Liver (tissue), 10 donors: ENCODE measurements at places on chromosomes 1 and 21. TPM values are rescaled to one million over a fixed set of nuclear protein-coding genes. Genes with fewer than 3 reads are reported as not detected.

Gene OR6K2
- not detected for total RNA-seq

DNA sequence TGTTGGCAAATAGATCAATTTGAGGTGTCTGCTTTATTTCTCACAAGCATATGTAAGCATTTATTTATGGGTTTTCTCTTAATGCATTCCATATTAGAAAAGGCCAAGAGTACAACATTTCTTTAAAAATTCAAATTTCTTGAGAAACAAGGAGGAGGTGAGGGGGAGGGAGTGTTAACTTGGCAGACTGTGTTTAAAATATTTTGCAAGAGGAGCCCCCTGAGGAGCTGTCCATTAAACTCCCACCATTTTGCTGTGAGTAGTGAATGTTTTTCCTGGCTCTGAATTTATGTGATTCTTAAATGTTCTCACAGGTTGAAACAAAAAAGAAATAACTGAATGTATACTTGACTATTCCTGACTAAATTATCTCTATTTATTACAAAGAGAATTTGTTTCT is 363.8 kb downstream of the PTPRC start:
- DNase-seq = no peak

- DNase-seq = no peak
Measured at GRCh38 chr21:35088319-35088771, 39.2 kb upstream of the RUNX1 start.

- DNase-seq = no peak
Measured at GRCh38 chr1:60903591-60903990, 178.8 kb upstream of the NFIA start.

Gene FCAMR
- 0.59 TPM for total RNA-seq

DNA sequence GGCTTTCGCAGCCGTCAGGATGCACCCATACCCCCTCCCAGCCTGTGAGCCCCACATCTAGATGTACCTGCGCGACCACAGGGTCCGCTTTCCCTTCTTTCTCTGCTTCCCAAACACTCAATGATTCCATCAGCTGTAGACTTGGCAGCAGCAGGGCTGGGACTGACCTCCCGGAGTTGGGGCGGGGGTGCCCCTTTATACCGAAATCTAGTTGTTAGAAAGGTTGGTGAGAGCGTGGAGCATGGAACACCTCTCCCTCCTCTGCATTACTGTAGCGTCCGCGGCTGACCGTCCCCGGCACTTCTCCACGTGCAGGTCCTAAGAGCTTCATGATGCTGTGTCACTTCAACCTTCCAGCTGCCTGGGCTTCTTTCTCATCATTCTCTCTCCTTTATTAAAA is 21.1 kb upstream of the ACTRT2 start:
- no peak for DNase-seq

DNA sequence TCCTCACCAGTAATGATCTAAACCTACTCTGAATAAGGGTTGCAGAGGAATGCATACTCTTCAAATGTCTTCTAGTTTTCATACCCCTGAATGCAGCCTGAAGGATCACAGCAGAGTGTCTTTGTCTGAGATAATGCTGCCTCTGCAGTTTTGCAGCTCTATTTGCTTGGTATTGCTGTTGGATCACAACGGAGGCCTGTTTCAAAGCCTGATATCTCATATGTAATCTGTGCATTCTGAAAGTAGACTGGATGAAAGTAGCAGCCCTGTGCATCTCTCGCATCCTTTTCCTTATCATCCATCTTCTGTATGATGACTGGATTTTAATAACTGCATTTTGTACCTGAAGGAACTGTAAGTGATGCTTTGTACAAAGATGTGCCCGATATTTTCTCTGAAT is 34.9 kb upstream of the F13B start:
- no peak for DNase-seq

GRCh38 chr1:245855846-245856730 is 651.0 kb downstream of the SMYD3 start:
- DNase-seq = no peak

DNA sequence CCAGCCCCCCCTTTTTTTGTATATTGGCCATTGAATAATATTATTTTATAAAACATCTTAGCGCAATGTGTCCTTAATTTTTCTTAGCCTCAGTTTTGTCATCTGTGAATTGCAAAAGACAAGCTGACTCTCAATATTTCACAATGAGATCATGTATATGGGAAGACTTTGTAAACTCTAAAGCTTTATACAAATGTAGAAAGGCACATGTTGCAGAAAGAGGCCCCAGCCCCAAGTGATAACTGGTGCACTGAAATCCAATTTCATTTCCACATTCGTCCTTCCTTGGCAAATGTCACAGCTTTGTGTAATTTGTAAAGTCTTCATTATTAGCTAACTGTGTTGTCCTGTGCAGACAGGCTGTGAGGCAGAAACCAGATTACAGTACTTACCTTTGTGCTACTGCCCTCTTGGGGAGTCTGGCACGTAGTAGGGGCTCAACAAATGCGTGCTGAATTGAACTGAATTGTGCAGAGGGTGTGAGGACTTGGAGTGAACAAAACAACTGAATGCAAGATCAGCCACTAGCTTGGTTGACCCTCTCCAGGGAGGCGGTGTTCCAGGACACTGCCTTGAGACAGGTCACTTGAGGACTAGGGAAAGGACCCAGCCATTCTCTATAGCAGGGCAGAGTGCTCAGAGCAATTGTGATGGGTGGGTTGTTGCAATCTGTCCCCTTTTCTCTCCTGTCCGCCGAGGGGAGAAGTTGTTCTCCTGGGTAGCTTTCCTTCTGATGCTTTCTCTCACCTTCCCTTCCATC is 74.6 kb downstream of the LMO4 start:
- DNase-seq = no peak

DNA sequence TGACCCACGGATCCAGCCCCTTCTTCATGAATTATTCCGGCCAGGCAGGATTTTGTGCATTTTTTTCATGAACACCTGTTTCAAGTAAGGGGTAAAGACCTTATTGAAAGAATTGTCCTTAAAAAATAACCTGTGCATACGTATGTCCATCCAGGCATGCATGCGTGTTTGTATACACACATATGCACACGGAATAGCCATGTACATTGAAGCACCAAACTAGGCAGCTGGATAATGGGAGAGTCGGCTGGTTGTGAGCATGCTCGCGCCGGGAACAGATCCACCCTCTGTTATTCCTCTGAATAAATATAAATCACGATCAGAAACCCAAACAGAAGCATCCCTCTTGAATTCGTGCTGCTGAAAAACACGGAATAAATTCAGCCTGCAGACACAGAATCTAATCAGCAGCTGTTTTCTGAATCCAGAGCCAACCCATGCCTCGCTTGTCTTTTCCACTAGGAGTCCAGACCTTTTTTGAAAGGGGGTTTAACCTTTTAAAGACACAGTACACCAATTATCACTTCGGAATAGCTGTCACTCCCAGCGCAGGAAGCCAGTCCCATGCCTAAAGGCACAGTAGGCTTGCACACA is at the start of gene HIVEP3:
HIVEP3 (minus strand) TSS at position 473 of the 594 bp plus-strand sequence.
- no peak for DNase-seq

- DNase-seq = no peak
Measured at GRCh38 chr1:28256197-28256827, 3.0 kb upstream of the SESN2 start.

DNA sequence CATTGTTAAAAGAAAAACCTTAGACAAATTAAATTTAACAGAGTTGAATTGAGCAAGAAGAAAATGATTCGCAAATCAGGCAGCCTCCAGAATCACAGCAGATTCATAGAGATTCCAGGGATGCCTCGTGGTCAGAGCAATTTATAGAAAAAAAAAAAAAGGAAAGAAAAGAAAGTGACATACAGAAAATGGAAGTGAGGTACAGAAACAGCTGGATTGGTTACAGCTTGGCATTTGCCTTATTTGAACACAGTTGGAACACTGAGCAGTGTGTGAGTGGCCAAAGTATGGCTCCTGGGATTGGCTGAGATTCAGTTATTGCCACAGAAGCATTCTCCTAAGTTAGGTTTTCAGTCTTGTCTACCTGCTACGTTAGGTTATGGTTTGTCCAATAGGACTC is 9.1 kb upstream of the C21orf91 start:
- DNase-seq = no peak

DNA sequence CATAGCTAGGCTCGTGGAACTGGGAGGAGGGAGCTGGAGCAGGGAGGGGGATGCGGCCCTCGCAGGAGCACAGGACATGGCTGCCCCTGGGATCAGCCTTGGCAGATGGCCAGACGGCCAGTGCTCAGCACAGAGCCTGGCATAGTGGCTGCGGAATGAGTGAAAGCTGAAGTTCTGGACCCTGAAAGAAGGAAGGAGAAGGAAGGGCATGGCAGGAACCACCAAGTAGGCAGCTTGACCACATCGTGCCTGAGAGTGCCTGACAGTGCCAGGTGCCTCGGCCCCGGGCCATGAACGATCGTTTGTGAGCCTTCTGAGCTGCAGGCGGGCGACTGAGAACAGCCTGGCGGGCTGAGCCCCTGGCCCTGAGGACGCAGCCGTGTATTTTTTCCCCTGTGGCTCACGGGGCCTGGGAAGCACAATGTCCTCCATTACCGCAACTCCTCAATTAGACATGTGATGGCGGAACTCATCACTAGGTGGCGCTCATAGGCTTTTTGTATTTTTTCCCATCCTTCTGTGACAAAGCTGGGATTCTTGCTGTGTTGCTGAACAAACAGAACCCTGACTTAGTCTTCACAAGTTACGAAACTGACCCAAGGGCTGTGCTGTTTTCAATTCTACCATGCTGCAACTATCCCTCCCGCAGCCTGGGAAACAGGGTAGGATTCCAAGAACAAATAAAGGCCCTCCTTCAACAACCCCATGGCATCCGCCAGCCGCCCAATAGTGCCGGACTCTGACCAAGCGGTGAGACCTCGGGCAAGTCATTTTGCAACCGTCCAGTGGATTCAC is 29.9 kb upstream of the TMEM61 start:
- DNase-seq = peak; percentile 73

- DNase-seq = no peak
Measured at GRCh38 chr1:65022216-65022615, 55.9 kb upstream of the JAK1 start.

DNA sequence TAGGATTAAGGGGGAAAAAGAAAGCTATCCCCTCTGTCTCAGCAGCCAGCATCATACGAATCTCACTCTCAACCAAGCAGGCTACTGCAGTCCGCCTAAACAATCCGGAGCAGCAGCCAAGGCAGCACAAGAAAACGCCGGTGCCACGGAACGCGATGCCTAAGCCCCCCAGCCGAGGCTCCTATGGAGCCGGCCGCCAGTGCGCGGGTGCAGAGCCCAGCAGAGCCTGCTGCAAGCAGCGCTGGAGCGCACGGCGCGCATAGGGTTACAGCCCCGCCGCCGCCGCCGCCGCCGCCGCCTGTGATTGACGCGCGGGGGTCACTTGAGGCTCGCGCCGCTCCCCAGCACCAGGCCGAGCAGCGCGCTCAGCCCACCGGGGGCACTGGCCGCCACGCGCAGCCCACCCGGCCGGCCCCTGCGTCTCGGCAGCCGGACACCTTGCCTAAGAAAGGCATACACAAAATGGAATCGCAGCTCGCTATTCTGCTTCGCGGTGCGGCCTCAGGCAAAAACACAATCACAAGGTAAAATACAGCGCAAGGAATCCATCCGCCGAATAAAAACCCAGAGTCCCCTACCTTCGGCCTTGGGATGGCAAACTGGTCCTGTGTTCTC is 780 bp downstream of the HIVEP3 start:
- no peak for DNase-seq

DNA sequence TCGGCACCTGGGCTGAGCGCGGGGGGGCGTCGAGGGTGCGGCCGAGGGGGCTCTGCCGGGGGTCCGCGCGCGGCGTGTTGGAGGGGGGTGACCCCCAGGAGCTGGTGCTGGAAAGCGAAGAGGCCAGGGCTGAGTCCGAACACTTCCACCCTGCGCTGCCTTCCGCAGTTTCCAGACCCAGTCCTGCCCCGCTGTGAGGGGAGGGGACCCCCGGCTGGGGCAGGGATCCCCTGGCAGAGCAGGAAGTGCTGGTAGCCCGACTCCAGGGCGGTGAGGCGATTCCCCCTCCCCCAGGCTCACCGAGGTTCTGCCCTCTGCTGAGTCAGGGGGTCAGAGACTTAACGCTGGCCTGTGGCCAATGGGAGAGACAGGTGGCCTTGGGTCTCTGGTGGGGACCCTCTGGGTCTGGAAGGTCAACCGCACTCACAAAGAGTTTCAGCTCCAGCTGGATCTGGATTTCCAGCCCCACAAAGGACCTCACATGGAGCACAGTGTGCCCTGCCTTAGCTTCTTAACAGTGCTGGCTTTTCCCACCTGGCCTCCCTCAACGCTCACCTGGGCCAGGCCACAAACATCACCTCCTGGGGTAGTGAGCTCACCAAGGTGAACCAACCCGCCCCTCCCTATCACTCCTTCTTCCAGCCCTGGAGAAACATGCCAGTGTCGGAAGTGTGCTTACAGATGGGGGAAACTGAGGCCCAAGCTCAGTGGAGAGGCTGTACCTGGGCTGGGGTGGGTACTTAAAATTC is 39.8 kb upstream of the SYNC start:
- DNase-seq = no peak

GRCh38 chr1:226132728-226133503 is 53.6 kb downstream of the ACBD3 start:
- DNase-seq = peak; percentile 13

DNA sequence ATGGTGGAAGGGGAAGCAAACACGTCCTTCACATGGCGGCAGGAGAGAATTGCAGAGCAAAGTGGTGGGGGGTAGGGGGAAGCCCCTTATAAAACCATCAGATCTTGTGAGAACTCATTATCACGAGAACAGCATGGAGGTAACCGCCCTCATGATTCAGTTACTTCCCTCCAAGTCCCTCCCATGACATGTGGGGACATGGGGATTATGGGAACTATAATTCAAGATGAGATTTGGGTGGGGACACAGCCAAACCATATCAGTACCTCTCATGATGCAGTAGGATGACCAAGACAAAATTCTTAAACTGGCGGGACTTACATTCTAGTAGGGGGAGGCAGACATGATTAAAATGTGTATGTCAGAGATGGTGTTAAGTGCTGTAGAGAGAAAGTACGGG is 38.8 kb downstream of the WNT4 start:
- no peak for DNase-seq

- DNase-seq = no peak
Measured at GRCh38 chr1:194268839-194269238, 1082.4 kb upstream of the B3GALT2 start.

GRCh38 chr1:218848009-218848408 is 325.7 kb upstream of the LYPLAL1 start:
- DNase-seq = no peak

Gene DCST2
- total RNA-seq = 0.25 TPM

- no peak for DNase-seq
Measured at GRCh38 chr1:175134500-175134899, 58.1 kb downstream of the KIAA0040 start.

Gene B3GALT5
- total RNA-seq = 0.33 TPM

Gene KDM5B
- total RNA-seq = 19.6 TPM

DNA sequence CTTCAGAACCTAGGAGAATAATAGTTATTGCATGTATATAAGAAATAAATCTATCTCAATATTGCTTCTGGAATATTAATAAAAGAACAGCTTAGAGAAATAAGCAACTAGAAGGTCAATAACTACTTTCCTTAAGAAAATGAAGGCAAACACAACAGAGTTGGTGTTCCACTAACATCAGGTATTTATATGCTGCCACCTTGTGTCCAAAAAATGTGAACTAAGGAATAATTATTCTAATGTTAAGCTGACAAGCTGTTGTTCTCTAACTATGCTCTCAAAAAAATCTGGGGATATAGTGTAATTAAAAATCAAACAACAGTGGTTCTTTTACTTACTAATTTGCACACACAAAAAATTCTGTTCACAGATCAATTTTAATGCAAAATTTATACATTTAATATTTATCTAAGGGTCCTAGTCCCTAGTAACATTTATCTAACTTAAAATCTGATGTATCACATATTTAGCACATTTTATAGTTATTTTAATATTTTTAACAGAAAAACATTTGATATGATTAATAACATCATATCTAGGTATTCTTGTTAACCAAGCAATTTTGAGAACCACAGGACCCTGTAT is 39.6 kb downstream of the UCHL5 start:
- DNase-seq = no peak
